Urinary bladder (tissue), 4 donors: ENCODE measurements at places on chromosomes 5 and 9. TPM values are rescaled to one million over a fixed set of nuclear protein-coding genes. Genes with fewer than 3 reads are reported as not detected.
A peak's percentile ranks its signal among the peaks of the same experiment; 100 is the strongest.

LCN9 gene
- not detected for total RNA-seq

DNA sequence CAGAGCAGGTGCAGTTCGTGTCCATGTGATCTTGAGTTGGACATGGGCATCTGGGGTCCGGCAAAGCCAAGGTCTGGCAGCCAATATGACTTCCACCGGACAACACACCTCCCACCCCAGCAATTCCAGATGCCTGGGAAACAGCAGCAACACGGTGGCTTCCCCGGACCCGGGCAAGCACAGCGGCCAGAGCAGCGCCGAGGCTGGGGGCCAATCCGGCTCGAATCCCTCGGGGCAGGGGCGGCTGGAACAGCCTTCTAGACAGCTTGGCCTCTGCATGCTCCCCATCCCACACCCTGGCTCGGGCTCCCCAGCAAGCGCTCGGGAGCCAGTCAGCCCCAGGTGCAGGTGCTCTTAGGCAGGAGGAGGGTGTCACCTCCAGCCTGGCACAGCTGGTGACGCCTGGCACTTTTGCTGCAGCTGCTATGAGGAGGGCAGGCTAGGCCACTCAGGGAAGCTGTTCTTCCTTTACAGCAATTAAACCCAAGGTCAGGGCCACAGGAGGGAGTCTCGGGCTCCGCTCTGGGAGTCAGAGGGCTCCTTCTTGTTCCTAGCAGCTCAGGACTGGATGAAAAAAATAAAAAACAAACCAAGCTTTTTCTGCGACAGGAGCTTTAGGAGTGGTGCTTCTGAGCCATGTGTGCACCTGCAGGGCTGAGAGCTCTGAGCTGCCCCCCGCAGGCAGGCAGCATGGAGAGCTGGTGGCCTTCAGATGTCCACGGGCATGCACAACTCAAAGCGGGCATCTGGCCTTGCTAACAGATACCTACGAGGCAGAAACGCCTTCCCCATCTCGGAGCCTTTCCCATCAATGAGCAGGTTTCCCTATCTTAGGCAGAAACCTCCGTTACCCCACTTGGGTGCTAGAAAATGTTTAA is 28.2 kb downstream of the DBH start:
- no peak for DNase-seq

GRCh38 chr9:42388146-42388690 is 204.8 kb downstream of the SPATA31A6 start:
- no peak for DNase-seq

SPINK4 gene
- total RNA-seq = not detected

DNA sequence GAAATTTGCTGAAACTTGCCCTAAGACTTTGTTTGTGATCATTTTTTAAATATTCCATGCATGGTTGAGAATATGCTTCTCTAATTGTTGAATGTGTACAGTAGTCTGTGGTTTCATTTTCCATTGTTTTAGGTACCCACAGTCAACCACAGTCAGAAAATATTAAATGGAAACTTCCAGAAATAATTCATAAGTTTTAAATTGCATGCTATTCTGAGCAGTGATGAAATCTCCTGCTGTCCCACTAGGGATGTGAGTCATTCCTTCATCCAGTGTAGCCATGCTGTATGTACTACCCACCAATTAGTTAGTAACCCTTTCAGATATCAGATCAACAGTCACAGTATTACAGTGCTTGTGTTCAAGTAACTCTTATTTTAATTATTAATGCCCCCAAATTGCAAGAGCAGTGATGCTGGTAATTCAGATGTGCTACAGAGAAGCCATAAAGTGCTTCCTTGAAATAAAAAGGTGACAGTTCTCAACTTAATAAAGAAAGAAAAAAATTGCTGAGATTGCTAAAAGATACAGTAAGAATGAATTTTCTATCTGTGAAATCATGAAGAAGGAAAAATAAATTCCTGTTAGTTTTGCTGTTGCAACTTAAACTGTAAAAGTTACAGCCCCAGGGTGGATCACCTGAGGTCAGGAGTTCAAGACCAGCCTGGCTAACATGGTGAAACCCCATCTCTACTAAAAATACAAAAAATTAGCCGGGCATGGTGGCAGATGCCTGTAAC is 79.9 kb upstream of the FBXL17 start:
- DNase-seq = no peak

DNA sequence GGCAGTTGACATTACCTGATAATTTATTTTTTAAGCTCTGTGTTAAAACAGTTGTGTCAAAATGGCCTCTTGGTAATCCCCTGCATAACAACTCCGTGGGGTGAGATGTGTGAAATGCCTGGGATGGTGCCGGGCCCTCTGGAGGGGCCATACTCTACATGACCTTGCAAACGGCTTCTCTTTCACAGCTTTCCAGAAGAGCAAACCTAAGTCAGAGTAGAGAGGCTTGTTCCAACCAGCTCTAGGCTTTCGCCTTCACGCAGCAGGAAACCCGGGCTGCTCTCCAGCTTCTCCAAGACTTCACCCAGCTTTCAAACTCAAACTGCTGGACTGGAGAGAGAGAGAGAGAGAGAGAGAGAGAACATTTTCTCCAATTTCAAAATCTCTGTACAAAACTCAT is 120.1 kb downstream of the SNX18 start:
- no peak for DNase-seq

- DNase-seq = no peak
Observed at GRCh38 chr9:36517131-36517530, 55.6 kb upstream of the MELK start.

- DNase-seq = no peak
Observed at GRCh38 chr5:143629871-143630659, 181.9 kb upstream of the HMHB1 start.

GRCh38 chr5:73605223-73606087 is 20.5 kb upstream of the ARHGEF28 start:
- no peak for DNase-seq

DNA sequence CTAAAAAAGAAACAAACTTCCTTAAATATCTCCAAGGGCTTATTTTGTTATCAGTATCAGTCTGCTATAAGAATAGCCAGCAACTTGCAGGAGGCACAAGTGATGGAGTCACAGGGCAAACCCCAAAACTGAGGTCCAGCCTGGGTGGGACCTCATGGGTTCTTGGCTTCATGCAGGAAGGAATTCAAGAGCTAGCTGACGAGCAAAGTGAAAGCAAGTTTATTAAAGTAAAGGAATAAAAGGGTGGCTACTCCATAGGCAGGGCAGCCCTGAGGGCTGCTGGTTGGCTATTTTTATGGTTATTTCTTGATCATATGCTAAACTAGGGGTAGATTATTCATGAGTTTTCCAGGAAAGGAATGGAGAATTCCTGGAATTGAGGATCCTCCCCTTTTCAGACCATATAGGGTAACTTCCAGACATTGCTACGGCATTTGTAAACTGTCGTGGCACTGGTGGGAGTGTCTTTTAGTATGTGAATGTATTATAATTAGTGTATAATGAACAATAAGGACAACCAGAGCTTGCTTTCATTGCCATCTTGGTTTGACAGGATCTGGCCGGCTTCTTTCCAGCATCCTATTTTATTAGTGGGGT is 231.9 kb downstream of the ADAMTSL1 start:
- DNase-seq = no peak

ITGA2 gene
- 21.1 TPM for total RNA-seq

- DNase-seq = no peak
Observed at GRCh38 chr5:178649580-178649979, 22.7 kb upstream of the CLK4 start.

DNA sequence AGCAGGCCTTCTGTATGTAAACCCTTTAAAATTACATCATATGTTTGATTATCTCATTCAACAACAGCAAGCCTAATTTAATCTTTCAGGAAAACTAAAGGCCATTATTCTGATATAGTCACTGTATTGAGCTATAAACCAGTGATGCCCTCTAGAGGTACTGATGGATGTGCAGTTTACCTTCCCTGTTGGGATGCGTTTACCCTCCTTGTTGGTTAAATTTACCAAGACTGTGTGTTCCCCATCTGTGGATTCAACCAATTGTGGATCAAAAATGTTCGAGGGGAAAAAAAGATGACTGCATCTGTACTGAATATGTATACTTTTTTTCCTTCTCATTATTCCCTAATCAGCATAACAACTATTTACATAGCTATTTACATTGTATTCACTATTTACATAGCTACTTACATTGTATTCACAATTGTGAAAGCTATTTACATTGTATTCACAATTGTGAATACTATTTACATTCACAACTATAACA is 3.7 kb upstream of the BAAT start:
- no peak for DNase-seq

SLC34A3 gene
- total RNA-seq = not detected

GRCh38 chr5:72456391-72457074 is 50.7 kb downstream of the ZNF366 start:
- no peak for DNase-seq

DNA sequence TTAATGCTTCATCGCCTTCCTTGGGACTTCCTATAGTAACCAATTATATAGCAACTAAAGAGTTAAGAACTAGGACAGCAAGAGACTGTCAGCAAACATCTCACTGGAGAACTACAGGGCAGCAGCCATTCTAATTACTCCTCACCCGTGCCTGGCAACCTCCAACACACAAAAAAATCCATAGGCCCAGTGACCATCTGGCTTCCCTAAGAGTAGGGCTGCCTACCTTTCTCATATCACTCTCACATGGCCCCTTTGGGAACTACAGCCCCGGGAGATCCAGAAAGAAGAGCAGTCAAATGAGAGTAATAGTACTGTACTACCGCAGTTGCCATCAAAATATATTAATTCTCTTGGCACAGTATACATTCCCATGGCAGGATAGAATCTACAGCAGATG is 5.7 kb downstream of the DCAF10 start:
- DNase-seq = no peak

GPR21 gene
- 7.7 TPM for total RNA-seq

ADAMTSL2 gene
- total RNA-seq = 2.2 TPM

GRCh38 chr9:136686794-136687711 is at the start of gene AGPAT2:
Gene AGPAT2 (minus strand): TSS chr9:136687457. CDS start chr9:136687357, 100 bp downstream.
- DNase-seq = no peak

DNA sequence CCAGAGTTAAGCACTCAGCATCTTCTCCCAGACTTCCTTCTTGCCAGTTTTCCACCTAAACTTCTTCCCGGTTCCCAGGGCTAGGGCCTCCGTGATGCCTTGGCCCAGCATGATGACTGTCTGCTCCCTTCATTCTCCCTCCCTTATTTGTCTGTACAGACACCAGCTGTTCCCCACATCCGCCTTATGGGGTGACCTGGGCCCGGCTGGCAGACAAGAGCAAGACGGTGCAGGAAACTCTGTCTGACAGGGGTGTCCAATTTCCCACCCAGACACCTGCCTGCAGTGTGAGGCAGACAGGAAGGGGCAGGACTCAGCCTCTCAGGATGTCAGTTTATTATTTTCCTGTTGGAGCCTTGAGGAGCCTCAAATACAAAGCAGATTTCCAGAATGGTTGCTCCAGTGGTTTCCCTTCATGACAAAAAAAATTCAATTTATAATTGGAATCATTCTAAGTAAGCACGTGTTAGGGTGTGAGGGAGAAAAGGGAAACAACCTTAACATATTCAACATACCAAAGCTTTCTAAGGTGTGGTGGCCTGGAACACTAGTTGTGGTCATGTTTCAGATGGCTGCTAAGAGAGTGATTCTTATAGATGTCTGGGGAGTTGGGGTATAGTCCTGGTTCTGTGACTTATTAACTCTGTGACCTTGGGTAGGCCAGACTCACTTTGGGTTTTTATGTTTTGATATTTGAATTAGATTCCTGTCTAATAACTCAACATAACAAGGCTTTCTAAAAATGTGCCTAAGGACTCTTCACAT is 234.5 kb downstream of the PAPPA start:
- no peak for DNase-seq

DNA sequence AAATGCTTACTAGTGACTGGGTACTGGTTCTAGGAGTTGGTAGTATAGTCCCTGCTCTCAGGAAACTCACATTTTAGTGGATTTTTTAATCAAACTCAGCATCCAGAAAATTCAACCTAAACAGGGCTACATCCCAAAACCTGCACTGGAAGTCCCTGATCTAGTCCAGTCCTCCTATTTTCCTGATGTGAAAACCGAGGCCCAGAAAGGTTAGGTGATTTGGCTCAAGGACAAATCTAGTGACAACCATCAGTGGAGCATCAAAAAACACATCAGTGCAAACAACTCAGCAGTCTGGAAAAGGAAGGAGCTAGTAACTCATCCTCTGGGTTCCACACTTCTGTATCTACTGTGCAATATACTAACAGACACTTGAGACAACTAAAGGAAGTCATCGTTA is 38.2 kb downstream of the SERINC5 start:
- DNase-seq = no peak

- DNase-seq = no peak
Observed at GRCh38 chr9:20749496-20750198, 65.6 kb downstream of the FOCAD start.

DNA sequence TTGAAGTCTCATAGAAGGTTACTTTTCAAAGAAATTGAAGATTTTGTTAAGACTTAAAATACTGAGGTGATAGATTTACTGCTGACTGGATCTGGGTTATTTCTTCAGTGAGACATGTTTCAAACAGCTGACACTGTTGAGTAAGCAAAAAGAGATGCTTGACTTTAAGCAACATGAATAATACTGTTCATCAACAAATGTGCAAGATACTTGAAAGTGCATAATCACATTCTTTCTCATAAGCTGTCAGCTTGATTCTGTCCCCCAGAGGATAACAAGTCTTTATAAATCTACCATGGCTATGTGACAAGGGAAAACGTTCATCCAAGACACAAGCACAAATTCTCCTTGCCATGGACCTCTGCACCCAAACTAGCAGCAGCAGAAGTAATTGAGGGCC is 260.1 kb upstream of the CDH18 start:
- no peak for DNase-seq

GRCh38 chr9:123749580-123750202 is 180.2 kb downstream of the DENND1A start:
- no peak for DNase-seq

- DNase-seq = no peak
Observed at GRCh38 chr5:2167671-2168070, 284.9 kb upstream of the IRX4 start.

SPINK7 gene
- total RNA-seq = not detected

- DNase-seq = no peak
Observed at GRCh38 chr5:177434437-177434836, 8.0 kb downstream of the GRK6 start.

DNA sequence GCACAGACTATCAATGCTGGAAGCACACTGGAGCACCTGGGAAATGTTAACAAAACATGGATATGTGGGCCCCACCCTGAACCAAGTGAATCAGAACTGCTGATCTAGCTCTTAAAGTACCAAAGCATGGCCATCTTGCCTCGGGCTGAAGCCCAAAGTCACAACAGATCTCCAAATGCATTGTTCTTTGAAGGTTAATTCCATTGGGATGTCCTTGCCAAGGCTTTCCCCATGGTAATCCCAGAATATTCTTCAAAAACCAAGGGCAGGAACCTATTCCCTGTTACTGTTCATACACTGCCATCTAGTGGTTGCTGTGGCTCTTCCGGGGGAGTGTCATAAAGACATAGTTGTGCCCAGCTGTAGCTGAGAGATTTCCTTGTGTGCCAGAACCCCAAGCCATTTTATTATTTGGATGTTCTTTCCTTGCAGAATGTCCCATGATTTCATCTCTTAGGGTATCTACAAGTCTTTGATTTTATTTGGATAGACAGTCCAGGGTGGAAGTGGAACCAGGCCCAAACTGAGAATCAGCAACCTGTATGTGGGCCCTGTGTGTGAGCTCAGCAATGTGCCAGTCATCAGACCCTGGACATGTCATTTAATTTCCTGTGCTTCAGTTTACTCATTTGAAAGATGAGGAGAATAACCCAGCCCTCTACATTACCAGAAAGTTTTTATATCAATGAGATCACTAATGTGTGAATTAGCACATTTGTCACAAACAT is 290.0 kb downstream of the ACTL7B start:
- DNase-seq = peak; percentile 77

GRCh38 chr5:73135429-73136054 is 15.2 kb downstream of the TMEM171 start:
- no peak for DNase-seq

- no peak for DNase-seq
Observed at GRCh38 chr9:20242510-20243189, 379.6 kb downstream of the MLLT3 start.
